ENCODE measurements at places on chromosomes 11 and 22. TPM values are rescaled to one million over a fixed set of nuclear protein-coding genes. Genes with fewer than 3 reads are reported as not detected.

LRP5 gene
- total RNA-seq: 99.1 TPM

SHANK2 gene
- total RNA-seq: 0.99 TPM

LRRC75B gene
- total RNA-seq: 18.7 TPM

KCNK4 gene
- total RNA-seq: not detected

GRM5 gene
- total RNA-seq: 1.4 TPM

ELFN2 gene
- not detected for total RNA-seq

SEZ6L gene
- total RNA-seq: not detected

BRSK2 gene
- 1.2 TPM for total RNA-seq

CREB3L1 gene
- 7.6 TPM for total RNA-seq

OR4D5 gene
- not detected for total RNA-seq

NAA40 gene
- 20.6 TPM for total RNA-seq

OR5P2 gene
- 1.2 TPM for total RNA-seq

ALX4 gene
- not detected for total RNA-seq

OR51I1 gene
- not detected for total RNA-seq

SLC6A5 gene
- not detected for total RNA-seq

ALDH3B1 gene
- total RNA-seq: 24.2 TPM

GVQW3 gene
- total RNA-seq: 0.68 TPM

SLN gene
- total RNA-seq: 1.2 TPM

YPEL4 gene
- total RNA-seq: 1.1 TPM

C22orf42 gene
- total RNA-seq: not detected

SYT13 gene
- total RNA-seq: not detected

CARD10 gene
- 7.2 TPM for total RNA-seq

GRIA4 gene
- not detected for total RNA-seq

SRRD gene
- total RNA-seq: 31.3 TPM

PLAAT4 gene
- total RNA-seq: 19.2 TPM

IL17REL gene
- not detected for total RNA-seq

SEPTIN5 gene
- 47.7 TPM for total RNA-seq

ANKK1 gene
- 0.49 TPM for total RNA-seq

Data from thoracic aorta (tissue), 2 donors.